Stimulated activated CD4-positive, alpha-beta T cell treated with anti-CD3 and anti-CD28 coated beads, TNF-alpha, amount 100 ng/mL, for 24 hours (primary cell): ENCODE measurements at places on chromosomes 5 and 9.

GRCh38 chr5:23606927-23607326, 99.5 kb downstream of the PRDM9 start:
- DNase-seq: no peak

DNA sequence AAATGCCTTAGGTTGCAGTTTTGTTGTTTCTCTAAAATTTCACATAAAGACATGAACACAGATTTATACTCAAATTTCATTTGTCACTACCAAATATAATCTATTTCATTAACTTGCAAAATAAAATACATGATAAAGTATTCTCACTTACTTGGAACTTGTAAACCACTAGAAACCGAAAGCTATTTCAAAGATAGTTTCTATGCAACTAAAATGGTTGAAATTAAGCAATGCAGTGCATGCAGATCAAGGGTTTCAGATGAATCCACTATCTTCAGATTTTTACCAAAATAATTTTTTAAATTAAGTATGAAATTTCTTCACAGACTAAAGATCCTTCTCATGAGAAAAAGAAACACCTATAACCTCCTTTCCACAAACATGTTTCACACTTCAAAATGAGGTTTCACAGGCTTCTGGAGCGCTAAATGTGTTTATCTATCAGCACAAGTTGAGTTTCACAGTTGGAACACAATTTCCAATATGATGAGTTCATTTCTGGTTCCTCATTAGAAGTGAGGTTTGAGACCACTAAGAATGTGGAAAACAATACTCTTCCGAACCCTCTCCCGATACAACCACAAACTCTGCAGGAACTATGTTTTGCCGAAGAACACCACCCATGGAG, 63.9 kb downstream of the EPB41L4A start:
- DNase-seq: no peak

DNA sequence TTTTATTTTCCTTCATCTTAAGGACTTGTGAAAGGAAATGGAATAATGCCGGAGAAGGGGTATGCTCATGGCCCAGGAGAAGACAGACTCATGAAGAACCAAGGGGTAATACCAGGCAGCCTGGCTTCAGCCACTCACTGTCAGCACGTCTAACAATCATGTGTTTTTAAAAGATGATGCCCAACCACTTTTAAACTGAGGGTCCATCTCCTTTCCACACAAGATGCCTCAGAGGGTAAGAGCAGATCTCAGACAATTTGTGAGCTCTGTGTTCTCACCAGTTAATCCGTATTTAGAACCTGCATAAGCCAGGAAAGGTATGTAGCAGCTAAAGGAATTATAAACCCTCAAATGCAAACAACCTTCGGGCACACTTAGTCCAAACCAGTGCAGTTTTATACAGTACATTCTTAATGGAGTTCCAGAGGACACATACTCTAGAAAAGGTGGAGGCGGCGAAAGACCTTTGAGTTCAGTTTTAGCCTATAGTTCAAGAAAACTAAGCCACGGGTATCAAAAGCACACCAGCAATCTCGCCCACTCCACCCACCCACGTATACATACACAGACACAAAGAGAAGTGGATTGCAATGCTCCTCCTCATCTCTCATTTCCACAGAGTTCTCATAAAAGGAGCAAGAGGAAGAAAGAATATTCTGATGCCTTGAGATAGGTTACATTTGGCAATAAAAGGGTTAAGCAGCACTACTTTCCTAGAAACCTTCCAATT, 2.6 kb downstream of the DIAPH1 start:
- no peak for DNase-seq

GRCh38 chr9:70493029-70493428, 78.6 kb upstream of the KLF9 start:
- DNase-seq: no peak

DNA sequence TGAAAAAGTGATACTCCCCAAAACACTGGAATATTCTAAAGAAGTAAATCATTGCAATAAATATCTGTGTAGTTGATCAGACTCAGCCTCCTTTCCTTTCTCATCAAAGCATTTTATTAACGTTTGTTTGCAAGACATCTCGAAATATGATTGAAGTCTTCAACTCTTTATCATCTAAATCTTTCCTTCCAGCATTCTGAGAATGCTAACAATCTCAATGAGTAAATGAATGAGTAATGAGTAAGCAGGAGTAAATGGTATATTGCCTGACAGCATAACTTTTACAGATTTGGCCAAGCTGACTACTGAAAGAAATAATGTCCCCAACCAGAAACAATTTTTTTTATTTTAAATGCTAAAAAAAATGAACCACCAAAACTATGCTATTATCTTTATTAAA, 157.1 kb downstream of the SLCO4C1 start:
- DNase-seq: no peak

GRCh38 chr5:123088031-123088805, 823 bp upstream of the PRDM6 start:
- DNase-seq: no peak

DNA sequence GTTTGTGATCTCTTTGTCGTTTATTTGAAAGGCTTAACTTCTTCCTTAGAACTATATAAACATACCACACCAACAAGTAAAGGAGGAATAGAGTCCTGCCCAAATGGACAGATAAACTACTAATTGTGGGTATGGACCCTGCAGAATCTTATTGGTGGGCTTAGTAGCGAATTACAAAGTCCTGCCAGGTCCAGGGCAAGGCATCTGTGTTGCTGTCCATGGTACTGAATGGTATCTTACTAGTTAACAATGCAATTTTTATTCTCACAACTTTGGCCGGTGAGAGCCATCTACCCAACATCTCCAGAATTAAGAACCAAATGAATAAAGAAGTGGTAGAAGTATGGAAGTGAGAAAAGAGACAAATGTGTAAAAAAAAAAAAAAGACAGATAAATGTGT, 1782.4 kb upstream of the WWC1 start:
- no peak for DNase-seq

GRCh38 chr9:16768816-16769215, 101.7 kb downstream of the BNC2 start:
- DNase-seq: no peak

DNA sequence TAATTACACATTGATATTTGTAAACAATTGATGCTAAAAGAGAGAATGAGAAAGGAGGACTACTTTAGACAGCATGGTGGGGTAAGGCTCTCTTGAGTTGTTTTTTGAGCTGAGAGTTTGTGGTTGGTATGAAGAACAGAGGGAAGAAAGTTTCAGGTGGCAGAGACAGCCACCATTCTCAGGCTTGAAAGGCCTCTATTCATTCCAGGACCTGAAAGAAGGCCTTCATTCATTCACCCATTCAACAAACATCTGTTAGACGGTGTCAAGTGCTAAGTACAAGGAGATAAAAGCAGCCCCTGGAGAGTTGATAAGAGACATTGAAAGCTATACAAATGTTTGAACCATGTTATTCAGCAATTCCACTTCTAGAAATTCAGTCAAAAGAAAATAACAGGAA, 21.7 kb upstream of the ADAM19 start:
- no peak for DNase-seq
